ENCODE measurements at places on chromosomes 4 and X.

GRCh38 chr4:183658362-183659028 is 490 bp downstream of the RWDD4 start:
- no peak for DNase-seq

DNA sequence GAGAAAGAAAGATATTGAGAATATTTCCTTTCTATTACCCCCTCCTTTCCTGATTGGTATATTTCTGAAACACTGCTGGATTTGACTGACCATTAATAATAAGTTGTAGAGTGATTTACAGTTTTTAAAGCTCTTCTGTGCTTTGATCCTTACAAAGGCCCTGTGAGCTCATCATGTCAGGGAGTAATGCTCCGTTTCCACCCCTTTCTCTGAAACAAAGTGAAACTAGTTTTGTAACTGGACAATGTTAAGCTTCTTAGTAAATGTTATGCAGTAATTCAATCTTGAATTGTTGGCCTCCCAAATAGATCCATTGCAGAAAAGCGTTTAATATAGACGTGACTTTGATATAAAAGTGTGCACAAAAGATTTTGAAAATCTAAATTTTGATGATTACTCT is 190.1 kb upstream of the GNPDA2 start:
- DNase-seq = no peak

DNA sequence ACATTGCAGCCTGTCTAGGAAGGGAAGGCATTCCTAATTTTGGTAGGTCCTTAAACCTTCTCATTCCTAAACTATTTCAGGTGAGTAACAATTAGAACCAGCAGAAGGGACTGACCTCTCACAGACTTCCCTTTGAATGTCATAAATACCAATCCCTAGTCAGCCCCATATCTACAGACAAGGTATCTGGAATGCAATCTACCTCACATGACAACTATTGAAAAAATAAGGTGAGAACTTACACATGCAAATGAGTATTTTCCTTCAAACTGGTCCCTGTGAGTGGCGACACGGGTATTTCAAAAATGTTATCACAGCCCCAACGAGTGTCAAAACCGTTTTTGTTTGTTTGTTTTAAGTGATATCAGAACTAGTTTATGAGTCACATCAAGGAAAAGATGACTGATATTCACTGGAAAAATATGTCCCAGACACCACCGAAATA is 102.4 kb upstream of the VCX2 start:
- no peak for DNase-seq

DNA sequence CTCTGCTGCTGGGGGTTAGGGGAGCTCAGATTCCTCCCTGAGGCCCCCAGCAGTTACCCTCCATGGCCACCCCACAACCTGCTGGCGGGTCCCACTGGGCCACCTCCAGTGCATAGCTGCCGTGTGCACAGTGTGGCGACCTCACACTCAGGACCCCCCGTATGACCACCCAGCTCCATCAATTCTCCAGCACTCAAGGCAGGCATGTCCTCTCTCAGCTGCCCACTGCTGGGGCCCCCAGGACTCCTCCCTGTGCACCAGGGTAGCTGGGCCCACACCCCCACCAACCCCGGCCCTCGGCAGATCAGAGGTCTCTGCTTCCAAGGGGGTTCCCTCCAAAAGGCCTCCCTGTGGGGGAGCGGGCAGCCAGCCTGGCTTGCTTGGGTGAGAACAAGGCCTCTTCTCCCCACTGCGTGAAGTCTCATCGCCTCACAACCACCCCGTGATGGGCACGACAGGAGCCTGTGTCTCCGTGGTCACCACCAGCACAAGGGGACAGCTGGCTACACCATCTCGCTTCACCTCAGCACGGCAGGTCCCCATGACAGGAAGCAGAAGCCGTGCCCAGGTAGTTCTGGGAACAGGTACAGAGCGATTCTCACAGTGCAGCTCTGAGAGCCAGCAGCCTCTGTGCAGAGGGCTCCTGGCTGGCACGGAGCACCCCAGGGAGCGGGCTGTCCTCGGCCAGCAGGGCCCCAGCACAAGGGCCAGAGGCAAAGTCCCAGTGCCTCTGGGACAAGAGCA is 4.6 kb upstream of the HAUS3 start:
- DNase-seq = no peak

GRCh38 chr4:95534032-95534431 is 14.7 kb downstream of the UNC5C start:
- no peak for DNase-seq

DNA sequence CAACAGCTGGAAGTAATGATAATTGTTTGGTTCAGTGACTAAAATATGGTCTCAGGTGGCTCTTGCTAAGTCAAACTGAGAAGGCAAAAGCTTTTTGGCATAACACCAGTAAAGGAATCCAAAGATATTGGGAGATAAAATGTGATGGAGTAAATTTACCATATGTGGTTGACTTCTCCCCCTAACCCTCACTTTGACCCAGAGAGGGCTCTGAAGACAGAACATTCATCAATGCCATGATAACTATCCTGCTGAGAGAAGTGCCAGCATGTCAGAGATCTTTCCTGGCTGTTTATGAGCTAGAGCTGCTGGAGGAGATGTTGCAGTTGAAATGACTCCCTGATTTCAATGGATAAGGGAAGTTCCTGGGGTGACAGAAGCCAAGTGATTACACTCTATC is 213.4 kb downstream of the SPCS3 start:
- DNase-seq = no peak

GRCh38 chrX:115174548-115174947 is 14.7 kb upstream of the RBMXL3 start:
- no peak for DNase-seq

- no peak for DNase-seq
Measured at GRCh38 chr4:182788201-182788600, 129.0 kb downstream of the DCTD start.

GRCh38 chr4:40613456-40613855 is 16.2 kb downstream of the RBM47 start:
- DNase-seq = no peak

DNA sequence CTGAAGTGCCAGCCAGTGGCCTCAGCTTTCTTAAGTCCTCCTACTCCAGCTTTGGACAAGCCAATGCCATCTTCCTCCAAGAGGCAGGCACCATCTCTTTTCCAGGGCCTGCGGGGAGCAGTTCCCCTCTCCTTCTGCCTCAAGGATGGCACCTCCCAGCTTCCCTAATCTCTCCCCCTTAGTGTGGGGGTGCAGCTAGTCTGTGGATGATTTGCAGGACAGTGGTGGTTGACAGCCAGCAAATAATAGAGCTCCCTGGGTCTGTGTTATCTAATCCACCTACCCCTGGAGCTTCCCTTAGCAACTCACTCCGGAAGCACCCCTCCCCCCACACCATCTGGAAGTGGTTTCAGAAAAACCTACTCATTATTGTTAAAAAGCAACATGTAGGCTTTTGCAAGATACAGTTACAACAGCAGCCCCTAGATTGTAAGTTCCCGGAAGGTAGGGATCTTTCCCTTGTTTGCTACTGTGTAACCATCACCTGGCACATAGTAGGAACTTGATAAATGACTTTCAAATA is 247.1 kb downstream of the BCOR start:
- no peak for DNase-seq

- no peak for DNase-seq
Measured at GRCh38 chrX:153924149-153924861, 1.8 kb downstream of the ARHGAP4 start.

GRCh38 chr4:48297256-48297846 is 27.7 kb upstream of the TEC start:
- no peak for DNase-seq

GRCh38 chr4:152983221-152983620 is 47.1 kb downstream of the FHDC1 start:
- no peak for DNase-seq

GRCh38 chr4:17578482-17578891 is 1.5 kb downstream of the LAP3 start:
- no peak for DNase-seq

DNA sequence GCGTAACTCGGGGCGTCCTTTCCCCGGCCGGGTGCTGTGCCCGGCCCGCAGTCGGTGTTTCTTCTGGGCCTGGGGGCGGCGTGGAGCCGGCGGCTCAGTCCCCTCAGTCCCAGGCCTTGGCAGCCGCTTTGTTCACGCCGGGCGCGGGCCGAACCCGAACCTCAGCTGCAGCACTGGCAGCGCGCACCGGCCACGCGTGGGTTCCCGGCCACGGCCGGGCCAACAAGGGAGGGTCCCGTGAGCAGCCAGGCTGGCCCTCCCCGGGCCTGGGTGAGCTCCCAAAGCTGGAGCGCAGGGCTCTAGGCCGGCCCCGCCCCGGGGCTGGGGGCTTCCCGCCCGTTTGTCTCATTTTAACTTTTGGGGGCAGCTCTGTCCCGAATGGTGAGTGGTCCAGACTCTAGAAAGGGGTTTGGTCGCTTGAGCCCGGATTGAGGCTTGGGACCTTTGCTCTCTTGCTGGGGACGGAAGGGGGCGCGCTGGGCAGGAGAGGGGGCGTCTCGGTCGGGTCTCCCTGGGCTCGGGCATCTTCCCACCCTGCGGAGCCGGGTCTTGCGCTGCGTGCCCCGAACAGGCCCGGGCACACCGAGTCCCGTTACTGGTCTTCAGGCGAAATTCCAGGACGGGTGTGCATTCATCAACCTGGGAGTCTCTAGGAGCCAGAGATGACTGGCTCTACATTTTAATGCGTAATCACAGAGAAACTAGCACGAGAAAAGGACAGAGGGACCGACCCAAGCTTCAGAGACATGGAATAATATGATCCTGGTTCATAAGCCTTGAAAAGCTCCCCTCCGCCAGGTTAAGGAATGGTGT is 177.1 kb downstream of the CBR4 start:
- DNase-seq = no peak

DNA sequence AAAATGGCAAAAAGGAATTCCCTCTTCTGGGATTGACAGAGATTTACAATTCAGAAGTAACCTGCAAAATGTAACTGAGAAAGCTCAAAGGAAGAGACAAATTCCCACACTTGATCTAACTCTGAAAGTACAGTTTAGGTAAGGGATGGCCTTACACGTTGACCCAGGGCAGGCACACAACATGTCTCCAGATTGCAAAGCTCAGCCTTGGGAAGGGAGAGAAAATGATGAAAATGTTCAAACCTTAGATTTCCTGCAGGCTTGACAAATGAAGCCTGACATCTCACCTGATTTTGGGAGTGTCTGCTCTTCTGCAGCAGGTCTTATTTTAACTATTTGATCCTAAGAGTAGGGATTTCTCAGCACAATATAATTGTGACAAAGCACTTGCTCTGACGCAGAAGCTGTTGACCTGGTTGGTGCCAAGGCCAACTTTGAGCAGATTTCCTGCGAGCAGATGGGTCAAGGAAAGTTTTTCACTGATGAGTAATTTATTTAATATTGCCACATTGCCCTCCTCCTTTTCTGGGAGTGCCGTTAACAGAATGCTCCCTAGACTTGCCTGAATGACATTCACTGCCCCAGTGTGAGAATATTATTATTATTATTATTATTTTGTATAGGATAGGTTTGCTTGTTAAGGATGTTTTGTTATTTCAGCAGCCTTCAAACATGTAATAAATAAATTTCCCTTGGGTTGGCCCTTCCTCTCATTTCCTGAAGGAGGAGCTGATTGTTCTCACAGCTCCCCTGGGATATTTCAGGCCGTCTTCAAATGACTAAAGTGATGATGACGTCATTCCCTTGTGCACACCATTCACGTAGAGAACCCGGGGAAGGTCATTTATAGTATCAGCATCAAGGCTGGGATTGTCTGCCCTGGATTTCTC is 157.1 kb downstream of the VEGFC start:
- DNase-seq = no peak

- DNase-seq = no peak
Measured at GRCh38 chr4:96343836-96344235, 503.9 kb downstream of the PDHA2 start.

- DNase-seq = no peak
Measured at GRCh38 chr4:173522160-173522950, 7.7 kb downstream of the HAND2 start.

GRCh38 chr4:94372228-94372978 is 29.8 kb upstream of the HPGDS start:
- no peak for DNase-seq

DNA sequence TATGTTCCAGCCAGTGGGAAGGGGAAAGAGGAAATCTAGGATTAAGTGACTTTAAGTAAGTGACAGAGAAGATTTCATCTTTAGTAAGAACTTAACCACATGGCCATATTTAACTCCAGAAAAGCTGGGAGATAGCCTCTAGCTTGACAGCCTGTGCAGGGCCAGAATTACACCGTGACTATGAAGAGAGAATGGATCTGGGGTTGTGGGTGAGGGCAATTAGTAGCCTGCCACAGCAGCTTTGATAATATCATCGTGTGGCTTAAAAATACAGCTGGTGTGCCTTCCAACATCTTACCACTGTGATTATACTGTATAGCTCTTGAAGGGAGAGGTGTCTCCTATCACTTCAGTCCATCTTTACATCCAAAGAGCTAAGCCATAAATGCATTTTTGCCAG is 57.6 kb upstream of the TBC1D9 start:
- DNase-seq = no peak

DNA sequence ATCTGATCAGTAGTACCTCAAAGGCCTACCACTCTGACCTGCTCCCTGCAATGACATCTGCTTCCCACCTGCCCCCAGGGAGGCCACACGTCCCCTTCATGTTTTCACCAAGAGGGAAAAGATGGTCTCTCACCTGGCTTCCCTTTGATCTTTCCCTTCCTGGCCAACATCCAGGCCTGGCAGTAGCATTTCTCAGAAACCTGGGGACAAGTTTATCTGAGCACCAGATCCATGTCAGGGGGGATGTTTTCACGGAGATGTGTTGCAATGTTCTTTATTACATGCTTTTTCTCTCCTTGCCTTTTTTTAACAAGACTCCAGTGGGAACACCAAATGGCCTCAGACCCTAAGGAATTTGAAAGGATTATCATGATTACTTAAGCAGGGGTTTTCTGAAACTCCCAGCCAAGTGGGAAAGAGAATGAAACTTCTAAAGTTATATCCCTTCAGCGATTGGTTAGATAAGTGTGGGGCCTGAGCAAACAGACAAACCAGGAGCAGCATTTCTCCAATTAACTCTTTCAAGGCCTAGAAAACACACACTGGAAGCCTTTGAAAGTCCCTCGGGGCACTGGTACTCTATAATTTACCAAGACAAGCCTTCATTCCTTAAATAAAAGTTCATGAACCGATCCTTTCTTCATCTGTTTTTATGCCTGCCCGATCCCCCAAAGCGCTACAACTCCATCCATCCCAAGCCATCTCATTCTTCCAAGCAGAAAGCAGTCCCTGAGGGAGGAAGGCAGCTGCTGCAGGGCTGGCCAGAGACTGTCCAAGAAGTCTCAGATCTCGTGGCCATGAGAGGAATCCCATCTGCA is 94.1 kb downstream of the BCOR start:
- DNase-seq = no peak

- no peak for DNase-seq
Measured at GRCh38 chr4:97216046-97216445, 927.2 kb downstream of the STPG2 start.

- DNase-seq = no peak
Measured at GRCh38 chr4:28225689-28226353, 1365.2 kb downstream of the STIM2 start.

DNA sequence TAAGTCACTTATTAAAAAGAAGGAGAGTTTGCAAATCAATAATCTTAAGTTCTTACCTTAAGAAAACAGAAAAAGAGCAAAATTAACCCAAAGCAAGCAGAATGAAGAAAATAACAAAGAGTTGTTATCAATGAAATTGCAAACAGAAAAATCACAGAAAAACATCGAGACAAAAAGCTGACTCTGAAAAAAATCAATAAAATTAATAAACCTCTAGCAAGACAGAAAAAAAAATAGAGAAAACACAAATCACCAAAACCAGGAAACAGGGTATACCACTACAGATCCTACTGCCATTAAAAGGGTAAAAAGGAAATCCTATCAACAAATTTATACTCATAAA is 17.3 kb upstream of the RBM41 start:
- DNase-seq = no peak

Data from cortex of kidney (tissue), 1 donor.